ENCODE measurements at places on chromosomes 7 and 10.
A peak's percentile ranks its signal among the peaks of the same experiment; 100 is the strongest.

- no peak for DNase-seq
These were observed 75.3 kb upstream of the TAS2R16 start for GRCh38 chr7:123070702-123071286.

DNA sequence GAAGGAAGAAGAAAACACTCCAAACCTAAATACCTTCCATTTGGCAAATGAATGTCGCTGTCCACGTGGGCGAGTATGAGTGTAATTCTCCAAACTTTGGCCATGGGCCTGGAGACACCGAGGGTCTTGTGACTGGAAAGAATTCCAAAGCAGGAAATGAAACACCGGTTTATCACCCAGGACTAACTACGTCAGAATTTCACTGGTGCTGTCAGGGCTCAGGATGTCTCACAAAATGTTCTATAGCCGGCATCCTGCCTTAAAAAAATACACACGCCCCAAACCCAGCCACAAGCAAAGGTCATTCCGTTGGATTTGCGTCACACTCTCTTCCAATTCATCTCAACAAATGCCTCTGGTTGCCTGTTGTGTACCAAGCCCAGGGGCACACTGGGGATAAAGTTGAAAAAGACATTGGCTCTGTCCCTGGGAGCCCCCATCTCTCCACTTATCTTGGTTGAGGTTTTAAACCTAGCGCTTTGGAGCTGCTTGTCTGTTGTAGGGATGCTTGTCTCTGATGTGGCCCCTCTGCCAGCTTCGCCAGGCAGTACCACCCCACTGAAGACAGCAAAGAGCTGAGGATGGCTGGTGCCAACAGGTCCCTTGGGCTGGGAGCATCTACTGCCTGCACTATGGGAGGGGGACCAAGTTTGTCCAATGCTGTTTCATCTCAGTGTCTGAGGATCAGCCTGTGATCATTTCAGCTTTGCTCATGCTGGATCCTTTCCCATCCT is 31.2 kb downstream of the GSTO2 start:
- peak; percentile 72 for DNase-seq

DNA sequence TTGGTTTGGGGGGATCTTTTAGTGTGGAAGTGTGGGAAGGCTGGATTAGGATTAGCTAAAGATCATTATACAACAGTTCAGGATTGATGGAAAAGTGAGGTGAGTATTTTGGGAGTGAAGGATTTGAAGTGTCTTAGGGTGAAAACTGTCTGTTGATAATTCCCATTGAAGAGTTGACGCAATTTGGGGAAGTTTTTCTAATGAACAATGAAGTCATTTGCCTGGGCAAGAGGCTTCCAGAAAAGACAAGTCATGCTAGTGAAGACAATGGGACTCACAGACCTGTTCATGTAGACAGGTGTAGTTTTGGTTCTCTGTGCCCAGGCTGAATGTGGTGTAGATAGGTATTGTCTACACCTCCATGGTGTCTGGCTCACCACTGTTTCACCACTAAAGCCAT is 194.3 kb upstream of the GPR26 start:
- no peak for DNase-seq

GRCh38 chr10:76624470-76624869 is 1013.1 kb downstream of the KCNMA1 start:
- DNase-seq: no peak

- no peak for DNase-seq
These were observed 28.3 kb upstream of the SDK1 start for GRCh38 chr7:3272691-3273141.

DNA sequence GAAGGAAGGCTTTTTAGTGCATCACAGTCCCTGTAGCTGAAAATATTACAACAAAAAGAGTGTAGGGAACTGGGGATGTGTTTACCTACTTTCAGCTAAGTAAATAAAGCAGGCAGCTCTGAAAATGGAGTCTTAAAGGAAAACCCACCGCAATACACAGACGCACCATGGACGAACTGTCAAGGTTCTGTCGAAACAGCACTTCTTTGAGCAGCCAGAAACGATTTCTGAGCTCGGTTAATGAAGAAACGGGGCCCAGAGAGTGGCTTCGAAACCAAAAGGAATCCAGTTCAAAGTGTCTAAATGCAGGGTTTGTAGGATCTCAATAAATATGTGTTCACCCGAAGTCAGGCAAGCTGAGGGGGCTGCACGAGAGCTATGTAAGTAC is 275.4 kb upstream of the NEBL start:
- DNase-seq: no peak

DNA sequence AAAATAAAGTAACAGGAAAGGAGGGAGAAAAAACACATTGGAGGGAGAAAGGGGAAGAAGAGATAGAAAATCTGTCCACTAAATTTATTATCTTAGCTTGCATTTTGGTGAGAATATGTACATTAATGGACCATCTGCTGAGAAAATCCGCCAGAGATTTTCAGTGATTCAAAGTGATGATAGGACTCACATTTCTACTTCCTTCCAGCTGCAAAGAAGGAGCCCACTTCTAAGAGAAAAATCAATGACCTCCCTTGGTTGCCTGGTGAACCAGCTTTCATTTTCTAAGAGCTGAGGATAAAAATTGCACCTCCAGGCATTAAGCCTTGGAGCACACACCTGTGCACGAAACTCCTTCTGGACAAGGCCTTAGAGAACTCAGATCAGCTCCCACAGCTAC is 404.3 kb downstream of the SFMBT2 start:
- no peak for DNase-seq

DNA sequence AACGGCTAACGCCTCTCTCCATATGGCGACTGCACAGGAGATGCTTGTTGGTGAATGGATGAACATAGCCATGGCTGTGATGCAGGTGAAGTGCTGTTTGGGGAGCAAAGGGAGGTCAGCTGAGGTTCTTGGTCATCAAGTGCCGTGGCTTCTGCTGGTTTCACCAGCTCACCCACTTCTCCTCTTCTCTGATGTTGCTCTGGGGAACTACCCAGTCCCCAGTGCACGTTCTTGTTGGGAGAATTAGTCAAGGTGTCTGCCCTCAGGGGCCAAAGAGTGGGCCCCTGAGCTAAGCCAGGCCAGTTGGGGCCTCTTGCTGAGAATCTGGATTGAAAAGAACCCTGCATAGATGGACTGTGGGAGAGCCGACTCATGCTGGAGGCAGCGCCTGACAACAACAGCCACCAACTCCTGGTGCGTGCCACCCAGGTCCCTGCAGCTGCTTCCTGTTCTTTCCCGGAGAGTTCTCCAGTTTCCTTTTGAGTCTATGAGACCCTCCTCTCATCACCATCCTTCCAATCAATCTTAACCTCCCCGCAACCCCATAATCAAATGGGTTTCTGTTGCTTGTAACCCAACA is 3.0 kb downstream of the BTBD16 start:
- DNase-seq: peak; percentile 10

- DNase-seq: no peak
These were observed 396.4 kb upstream of the AKR1E2 start for GRCh38 chr10:4429571-4429970.

GRCh38 chr7:44914992-44915607 is 29.8 kb upstream of the PURB start:
- peak; percentile 26 for DNase-seq

- DNase-seq: no peak
These were observed 291.8 kb downstream of the CRPPA start for GRCh38 chr7:16129431-16130110.

DNA sequence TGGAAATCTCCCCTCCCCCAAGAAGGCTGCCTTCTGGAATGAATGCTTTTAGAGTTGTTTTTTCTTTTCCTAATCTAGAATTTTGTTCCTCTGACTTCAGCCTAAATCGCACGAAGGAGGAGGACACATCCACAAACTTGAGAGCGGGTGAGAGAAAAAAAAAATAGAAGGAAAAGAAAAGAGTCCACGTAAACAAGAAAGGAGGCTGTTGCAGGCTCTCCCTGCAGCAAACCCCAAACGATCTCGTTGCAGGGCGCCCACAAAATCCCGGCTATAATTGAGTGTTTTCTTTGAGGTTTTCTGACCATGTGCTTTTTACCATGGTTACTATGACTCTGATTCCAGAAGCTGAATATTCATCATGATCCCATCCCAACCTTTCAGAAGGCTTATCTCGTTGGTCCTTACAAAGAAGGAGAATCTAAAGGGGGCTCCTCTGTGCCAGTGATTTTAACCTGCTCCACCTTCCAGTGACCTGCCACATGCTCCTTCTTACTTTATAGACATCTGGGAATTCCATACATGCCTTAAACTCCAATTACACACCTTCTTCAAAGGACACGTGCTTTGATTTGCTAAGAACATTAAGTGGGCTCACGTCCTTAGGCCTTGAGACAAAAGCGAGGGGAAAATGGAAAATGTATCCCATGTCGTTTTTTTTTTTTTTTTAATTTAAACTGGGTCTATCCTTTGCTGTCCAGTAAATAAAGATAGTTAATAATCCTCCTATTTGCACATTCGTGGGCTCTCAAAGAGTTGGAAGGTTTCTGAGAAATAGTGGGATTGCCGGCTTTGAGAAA is 5.8 kb downstream of the TWIST1 start:
- peak; percentile 46 for DNase-seq

DNA sequence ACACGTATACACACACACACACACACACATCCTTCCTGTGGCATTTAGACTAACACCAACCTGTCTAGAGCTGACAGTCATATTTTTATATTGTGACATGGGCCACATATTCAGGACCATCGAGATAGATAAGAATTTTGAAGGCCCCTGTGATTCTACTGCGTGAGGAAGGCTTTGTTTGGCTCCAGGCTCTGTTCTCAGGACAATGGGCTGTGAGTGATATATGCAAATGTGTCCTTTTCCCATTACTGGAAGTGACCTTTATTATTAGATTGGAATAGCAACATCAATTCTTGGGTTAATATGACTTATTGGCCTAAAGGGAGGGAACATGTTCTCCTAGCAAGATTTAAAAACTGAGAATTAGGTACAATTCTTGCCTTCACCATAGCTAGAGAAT is 156.1 kb downstream of the SPAG6 start:
- DNase-seq: no peak

DNA sequence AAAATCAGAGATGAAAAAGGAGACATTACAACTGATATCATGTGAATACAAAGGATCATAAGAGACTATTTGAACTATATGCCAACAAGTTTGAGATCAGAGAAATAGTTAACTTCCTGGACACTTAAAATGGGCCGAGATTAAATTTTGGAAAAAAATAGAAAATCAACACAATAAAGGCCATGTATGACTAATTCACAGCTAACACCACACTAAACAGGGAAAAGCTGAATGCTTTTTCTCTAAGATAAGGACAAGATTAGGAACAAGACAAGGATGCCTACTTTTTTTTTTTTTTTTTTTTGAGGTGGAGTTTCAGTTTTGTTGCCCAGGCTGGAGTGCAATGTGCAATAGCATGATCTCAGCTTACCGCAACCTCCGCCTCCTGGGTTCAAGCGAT is 151.4 kb upstream of the MAGI2 start:
- DNase-seq: no peak

GRCh38 chr10:78893217-78893616 is 175.5 kb upstream of the ZMIZ1 start:
- DNase-seq: no peak

DNA sequence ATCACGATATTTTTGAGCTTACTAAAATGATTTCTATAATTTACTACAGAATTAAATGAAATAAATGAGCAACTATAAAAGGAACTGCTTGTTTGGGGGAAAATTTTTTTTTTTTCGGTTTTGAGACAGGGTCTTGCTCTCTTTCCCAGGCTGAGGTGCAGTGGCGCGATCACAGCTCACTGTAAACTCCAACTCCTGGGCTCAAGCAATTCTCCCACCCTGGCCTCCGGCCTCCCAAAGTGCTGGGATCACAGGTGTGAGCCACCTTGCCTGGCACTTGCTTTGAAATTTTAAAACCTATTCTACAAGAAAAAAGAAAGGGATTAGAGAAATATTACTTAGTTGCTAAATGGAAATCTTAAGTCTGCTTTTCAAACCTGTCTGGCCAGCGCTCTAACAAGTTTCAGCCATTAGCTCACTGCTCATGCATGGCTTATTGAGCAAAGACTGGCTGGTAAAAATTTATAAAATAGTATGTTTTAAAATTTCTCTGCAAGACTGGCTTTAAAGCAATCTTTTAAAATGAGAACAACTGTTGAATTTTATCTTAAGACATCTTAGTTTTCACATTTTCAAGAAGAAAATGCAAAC is 144.0 kb downstream of the ATE1 start:
- DNase-seq: no peak
